Erythroblast (primary cell): ENCODE measurements at places on chromosomes 16 and 17.

DNA sequence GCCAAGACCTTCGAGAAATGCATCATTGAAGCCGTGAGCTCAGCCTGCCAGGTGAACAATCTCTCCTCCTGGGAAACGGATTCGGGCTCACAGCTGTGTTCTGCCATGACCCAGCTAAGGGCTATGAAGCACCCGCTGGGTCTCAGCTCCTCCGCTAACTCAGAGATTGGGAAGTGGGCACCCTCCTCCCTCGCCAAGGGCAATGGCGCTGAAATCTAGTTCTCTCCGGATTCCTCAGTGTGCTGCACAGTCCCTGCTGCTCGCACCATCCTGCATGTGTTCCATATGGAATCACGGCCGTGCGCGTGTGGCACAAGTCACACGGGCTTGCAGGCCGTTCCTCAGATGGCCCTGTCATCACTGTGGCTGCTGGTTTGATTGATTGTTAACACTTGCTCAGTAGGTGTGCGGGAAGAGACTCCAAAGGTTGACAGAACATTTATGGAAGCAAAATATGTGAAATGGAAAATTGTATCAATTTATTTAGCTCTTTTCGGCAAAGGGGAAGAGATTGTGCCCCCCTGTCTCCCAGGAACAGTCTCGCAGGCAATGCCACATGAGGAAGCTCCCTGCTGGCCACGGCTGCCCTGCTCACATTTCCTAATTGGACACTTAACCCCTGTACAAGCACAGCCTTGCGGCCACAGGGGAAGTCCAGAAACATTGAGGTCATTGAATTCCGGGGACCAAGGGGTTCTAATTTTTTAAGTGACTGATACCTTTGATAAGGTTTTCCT is 58.8 kb downstream of the RNF213 start:
- no peak for DNase-seq

DNA sequence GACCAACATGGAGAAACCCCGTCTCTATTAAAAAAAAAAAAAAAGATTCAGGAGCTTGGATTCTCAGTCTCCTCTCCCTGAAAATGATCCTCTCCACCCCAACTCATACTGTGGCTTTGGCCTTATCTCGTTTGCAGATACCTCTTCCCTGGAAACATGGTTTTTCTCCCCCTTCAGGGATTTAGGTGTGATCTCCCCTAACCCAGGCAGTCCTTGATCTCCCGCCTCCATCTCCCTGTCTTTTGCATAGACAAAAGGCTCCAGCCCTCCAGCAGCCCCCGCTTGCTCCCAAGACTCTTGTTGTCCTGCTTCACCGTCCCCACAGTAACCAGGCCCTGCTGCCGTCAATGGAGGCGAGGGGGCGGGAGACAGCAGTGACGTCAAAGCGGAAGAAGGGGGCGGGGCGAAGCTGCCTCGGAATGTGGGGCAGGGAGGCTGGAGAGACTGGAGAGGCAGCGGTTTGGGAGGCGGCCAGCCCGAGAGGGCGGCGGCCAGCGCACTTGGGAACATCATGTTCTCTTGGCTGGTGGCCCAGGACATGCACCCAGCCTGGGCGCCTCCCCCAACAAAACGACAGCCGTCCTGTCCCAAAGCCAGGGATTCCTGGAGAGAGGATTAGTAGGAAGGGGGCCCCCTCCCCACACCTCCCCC is 1.9 kb upstream of the PER1 start:
- DNase-seq = peak; percentile 98

GRCh38 chr17:31724619-31725018 is 134.4 kb downstream of the COPRS start:
- DNase-seq = no peak

DNA sequence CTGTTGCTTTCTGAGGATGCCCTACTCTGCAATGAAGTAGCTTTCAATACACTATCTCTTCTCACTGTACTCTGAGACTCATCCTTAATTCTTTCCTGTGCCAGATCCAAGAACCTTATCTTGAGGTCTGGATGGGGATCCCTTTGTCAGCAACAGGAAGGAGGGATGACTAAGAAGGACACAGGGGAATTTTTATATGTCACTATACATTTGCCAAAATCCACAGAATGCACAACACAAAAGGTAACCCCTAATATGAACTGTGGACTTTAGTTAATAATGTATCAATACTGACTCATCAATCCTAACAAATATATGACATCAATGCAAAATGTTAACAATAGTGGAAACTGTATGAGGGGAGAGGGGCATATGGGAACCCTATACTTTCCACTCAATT is 4.7 kb upstream of the RBBP6 start:
- no peak for DNase-seq

DNA sequence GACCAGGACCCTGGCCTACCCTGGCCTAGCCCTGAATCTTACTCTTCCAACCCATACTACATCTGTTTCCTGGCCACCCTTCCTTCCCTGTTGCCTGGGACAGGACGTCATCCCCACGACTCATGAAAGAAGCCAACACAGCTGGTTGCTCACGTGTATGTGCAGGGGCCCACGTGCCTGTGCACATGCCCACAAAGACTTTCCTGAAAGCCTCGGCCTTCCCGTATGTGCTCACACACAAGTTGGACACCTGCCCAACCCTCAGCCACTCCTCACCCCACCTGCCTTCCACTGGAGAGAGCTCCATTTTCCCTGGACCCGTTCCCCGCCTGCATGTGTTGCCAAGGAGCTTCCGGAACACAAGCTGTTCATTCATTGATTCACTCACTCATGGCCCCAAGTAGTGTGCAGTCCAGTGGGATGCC is 7.0 kb downstream of the PLXDC1 start:
- DNase-seq = no peak

- DNase-seq = no peak
Measured at GRCh38 chr17:56257075-56257474, 103.8 kb downstream of the ANKFN1 start.

GRCh38 chr17:80393241-80393890 is 21.6 kb upstream of the ENDOV start:
- no peak for DNase-seq

- DNase-seq = no peak
Measured at GRCh38 chr17:17904166-17905035, 67.6 kb upstream of the SREBF1 start.

GRCh38 chr16:20383106-20384029 is 21.2 kb downstream of the PDILT start:
- DNase-seq = peak; percentile 44

DNA sequence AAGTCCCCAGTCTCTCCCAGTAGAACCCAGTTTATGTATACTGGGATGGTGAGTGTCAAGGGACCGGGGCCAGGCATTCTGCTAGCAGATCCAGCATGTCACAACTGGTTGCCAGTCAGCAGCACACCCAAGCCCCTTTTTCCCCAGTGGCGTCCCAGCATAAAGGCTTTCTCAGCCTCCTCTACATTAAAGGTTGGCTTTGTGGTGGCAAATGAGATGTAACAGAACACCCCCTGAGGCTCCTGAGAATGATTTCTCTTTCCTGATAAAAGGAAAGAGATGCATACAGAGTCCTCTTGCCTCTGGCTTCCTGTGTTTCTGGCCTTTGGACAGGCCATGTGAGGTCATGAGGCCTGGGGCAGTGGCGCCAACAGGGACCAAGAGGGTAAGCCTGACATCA is 27.9 kb downstream of the IRX6 start:
- DNase-seq = no peak

GRCh38 chr17:57099165-57099564 is 14.1 kb downstream of the AKAP1 start:
- no peak for DNase-seq

GRCh38 chr17:4476511-4477070 is 22.1 kb upstream of the SPNS2 start:
- no peak for DNase-seq

DNA sequence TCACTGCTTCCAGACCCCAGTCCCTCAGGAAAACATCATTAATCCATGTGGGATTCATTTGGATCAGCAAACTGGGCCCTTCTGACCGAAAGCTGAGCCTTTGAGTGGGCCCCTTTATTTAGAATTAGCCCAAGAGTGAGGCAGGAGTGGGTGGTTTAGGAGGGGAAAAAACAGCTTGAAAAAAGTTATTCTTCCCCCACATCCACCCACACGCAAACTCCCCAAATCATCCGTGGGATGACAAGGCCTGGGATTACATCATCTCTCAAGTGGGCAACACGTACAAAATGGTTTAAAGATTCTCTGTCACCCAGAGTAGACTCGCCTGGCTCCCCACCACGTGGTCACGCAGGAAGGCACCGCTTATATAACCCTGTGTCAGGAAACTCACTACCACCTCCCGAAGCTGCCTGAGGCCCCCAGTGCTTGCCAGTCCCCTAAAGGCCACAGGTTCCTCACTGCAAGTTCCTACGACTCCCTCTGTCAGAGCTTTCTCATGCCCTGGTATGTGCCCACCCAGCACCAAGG is 27.6 kb downstream of the GSG1L start:
- no peak for DNase-seq

DNA sequence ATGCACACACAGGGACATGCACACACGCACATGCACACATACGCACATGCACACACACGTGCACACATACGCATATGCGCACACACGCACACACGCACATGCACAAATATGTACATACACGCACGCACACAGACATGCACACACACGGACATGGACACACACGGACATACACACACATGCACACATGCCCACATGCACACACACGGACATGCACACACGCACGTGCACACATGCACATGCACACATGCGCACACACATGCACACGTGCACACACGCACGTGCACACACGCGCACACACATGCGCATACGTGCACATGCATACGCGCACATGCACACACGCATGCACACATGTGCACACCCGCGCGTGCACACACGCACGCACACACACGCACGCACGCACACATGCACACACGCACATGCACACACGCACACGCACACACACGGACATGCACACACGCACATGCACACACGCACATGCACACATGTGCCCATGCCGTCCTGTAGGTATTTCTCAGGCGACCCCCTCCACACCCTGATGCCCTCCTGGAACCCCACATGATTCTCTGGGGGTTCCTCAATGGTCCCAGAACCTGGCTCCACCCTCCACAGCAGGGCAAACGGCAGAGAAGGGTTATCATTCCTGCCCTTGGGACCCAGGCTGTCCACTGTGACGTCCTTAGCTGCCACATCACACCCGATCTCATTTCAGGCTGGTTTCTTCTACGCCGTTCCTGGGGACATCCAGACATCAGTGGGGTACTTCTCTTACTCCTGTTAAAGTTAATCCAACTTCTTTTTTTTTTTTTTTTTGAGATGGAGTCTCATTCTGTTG is 9.6 kb upstream of the RBFOX3 start:
- DNase-seq = no peak

DNA sequence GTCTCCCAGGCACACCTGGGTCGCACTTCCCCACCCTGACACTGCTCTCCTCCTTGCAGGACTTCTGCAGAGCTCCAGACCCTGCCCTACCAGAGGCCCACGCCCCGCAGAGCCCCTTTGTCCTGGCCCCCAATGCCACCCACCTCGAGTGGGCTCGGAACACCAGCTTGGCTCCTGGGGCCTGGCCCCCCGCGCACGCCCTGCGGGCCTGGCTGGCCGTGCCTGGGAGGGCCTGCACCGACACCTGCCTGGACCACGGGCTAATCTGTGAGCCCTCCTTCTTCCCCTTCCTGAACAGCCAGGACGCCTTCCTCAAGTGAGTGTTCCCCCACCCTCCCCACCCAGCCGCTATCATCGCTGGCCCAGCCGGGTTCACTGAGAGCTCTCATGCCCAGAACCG is 79.6 kb downstream of the MGAT5B start:
- no peak for DNase-seq

GRCh38 chr16:68422396-68422960 is 25.8 kb downstream of the SMPD3 start:
- no peak for DNase-seq

DNA sequence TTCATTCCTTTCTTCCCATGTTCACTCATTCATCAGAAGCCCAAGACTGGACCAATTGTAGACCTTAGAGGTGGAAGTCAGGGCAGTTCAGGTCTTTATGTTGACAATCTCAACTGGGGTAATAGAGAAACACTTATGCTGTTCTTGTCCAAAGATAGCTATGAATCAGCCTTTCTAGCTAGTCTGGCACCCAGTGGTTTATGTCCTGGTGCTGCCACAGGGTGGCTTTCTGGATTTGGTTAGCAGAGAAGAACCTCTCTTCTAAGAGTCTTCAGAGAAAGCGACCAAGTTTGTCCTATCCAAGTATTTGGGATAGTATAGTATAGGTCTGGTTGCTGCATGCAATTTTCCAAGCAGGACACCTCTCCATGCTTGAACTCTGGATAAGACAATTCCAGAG is 83.3 kb downstream of the NOG start:
- no peak for DNase-seq

DNA sequence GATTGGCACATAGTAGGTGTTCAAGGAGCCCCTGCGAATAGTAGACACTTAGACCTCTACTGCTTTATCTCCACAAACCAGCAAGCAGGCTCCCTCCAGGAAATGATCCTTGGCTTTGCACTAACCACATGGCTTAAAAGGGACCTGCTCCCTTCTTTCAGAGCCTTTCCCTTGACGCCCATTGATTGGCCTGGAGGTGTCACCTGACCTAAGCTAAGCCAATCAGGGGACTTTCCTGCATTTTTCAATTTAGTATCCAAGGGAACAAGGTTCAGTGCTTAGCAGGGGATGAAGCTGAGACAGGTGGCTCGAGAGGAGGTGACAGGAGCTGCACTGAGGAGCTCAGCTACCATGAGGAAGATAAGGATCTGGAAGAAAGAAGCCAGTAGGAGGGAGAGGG is 52.8 kb downstream of the CLEC19A start:
- no peak for DNase-seq

- no peak for DNase-seq
Measured at GRCh38 chr17:74452841-74453661, 13.4 kb upstream of the CD300A start.

DNA sequence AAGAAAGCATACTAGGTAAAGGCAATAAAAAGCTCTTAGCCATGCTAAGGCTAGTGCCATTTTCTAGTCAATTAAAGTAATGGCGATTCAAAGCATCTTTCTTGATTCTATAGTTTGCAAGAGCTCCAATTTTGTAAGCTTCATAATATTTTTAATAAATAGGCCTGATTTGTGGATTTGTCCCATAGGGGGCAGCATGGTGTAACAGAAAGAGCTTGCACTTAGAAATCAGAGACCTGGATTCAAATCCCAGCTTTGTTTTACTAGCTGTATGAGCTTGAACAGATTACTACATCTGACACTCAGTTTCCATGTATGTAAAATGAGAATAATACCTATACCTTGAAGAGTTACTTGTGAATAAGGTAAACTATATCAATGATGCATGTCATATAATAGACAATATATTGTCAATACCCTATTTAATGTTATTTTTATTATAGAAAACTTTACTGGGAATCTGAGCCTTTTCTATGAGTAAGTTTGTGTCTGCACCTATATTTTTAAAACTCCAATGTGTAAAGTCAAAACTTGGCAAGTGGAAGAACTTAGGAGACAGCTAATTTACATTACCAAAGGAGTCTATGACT is 93.6 kb upstream of the NOG start:
- peak; percentile 55 for DNase-seq
